ENCODE measurements at places on chromosomes 4 and X.

GRCh38 chr4:2932951-2933565 is 30.1 kb downstream of the NOP14 start:
- no peak for DNase-seq

- no peak for DNase-seq
Measured at GRCh38 chr4:98510757-98511517, 147.5 kb downstream of the TSPAN5 start.

GRCh38 chr4:37827030-37827685 is 672 bp downstream of the PGM2 start:
- DNase-seq, result no peak

DNA sequence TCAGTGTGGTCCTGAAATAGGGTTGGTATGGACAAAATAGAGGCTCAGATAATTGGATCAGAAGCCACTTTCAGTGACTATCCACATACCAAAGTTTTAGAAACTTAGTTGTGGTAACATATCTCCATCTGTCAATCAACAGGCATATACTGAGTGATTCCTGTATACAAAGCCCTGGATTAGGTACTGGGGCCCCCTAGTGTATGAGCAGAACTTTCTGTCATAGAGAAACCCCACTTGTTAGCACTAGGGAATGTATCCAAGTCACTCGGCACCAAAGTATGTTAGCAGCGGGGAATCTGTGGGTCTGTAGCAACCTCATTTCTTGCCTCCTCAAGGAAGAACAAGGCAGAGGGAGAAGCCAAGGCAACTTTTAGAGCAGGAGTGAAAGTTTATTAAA is 50.7 kb downstream of the MAP7D3 start:
- DNase-seq, result no peak
